ENCODE measurements at places on chromosomes 7 and 10. TPM values are rescaled to one million over a fixed set of nuclear protein-coding genes. Genes with fewer than 3 reads are reported as not detected.

GRCh38 chr10:79333513-79333912 lies 13.8 kb upstream of the PPIF start:
- H3K4me1 ChIP-seq, result peaks cover 35% of the 10 kb centered on the region
- no peak for DNase-seq
- no peaks in the 10 kb centered on the region for H3K36me3 ChIP-seq
- H3K27me3 ChIP-seq, result no peaks in the 10 kb centered on the region
- no peak overlapping the region for H3K4me3 ChIP-seq

- peak overlapping the region; percentile 35 for H3K27ac ChIP-seq
- DNase-seq, result no peak
- peaks cover 14% of the 10 kb centered on the region for H3K27me3 ChIP-seq
- H3K4me1 ChIP-seq, result no peaks in the 10 kb centered on the region
- no peaks in the 10 kb centered on the region for H3K36me3 ChIP-seq
Measured at GRCh38 chr7:16753932-16754855, 639 bp downstream of the TSPAN13 start.

DNA sequence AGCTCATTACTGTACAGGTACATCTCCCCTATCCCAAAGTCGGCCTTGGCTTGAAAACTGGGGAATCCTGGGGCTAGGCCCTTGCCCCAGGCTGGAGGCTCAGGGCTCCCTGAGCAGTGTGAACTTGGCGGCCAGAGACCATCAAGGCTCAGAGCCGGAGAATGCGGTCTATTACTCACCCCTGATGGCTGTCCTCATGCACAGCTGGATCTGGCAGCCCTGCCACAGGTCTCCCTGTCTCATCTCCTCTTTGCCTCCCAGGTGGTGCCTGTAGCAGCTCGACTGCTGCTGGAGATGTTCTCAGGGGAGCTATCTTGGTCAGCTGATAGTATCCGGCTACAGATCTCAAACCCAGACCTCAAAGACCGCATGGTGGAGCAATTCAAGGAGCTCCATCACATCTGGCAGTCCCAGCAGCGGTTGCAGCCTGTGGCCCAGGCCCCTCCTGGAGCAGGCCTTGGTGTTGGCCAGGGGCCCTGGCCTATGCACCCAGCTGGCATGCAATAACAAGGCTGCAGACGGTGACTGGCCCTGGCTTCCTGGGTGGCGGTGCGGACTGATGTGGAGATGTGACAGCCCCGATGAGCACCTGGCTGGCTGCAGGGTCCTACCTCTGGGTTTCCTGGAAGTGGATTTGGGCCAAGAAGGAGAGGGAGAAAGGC lies 10.7 kb downstream of the IRF5 start:
- H3K4me1 ChIP-seq, result no peaks in the 10 kb centered on the region
- H3K36me3 ChIP-seq, result peaks cover 5% of the 10 kb centered on the region
- no peak overlapping the region for H3K4me3 ChIP-seq
- no peak overlapping the region for H3K27ac ChIP-seq

DNA sequence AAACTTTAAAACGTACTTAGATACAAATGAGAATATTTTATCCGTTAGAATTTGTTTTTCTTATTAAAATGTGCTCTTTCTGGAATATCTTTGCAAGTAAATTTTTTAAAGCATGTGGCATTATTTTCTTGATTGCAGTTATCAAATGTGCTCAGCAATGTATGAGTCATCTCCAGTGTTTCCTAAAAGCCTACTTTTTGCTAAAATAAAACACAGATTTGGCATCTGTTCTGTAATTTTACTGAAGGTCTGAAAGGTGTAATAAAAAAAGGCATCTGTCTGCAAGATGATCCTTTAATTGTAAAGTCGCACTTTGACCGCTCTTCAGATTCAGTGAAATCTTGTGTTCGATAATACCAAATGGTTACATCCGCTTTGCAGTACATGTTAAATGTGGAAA lies 3.4 kb downstream of the GNAT3 start:
- no peak overlapping the region for H3K27ac ChIP-seq
- H3K4me3 ChIP-seq, result no peak overlapping the region
- H3K4me1 ChIP-seq, result no peaks in the 10 kb centered on the region
- DNase-seq, result no peak

GRCh38 chr7:130956417-130957136 lies 222.6 kb upstream of the KLF14 start:
- H3K27ac ChIP-seq, result no peak overlapping the region
- DNase-seq, result no peak
- no peaks in the 10 kb centered on the region for H3K27me3 ChIP-seq
- H3K4me1 ChIP-seq, result peaks cover 64% of the 10 kb centered on the region

DNA sequence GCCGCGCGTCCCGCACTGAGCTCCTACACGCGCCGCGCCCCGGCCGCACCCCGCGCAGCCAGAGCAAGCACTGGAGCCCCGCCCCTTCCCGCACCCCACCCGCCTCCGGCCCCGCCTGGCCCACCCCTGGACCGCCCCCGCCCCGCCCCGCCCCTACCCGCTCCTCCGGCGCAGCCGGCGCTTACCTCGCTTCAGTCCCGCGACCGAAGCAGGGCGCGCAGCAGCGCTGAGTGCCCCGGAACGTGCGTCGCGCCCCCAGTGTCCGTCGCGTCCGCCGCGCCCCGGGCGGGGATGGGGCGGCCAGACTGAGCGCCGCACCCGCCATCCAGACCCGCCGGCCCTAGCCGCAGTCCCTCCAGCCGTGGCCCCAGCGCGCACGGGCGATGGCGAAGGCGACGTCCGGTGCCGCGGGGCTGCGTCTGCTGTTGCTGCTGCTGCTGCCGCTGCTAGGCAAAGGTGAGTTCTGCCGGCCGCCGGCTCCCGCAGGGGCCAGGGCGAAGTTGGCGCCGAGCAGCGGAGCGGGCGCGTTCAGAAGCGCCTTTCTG lies at the start of gene RET:
RET (plus strand) TSS at position 194 of the 545 bp plus-strand sequence; CDS start at position 384, 190 bp downstream.
- H3K4me3 ChIP-seq, result peak within 1 kb of the TSS; percentile 10
- peaks cover 12% of the 10 kb centered on the region for H3K4me1 ChIP-seq
- no peak for DNase-seq
- no peak within 1 kb of the TSS for H3K27ac ChIP-seq

Gene CTBP2
- 57.1 TPM for total RNA-seq

- H3K4me1 ChIP-seq, result peaks cover 35% of the 10 kb centered on the region
- no peak for DNase-seq
- peaks cover 92% of the 10 kb centered on the region for H3K27me3 ChIP-seq
- H3K4me3 ChIP-seq, result no peak overlapping the region
Measured at GRCh38 chr10:124450783-124451057, 885 bp upstream of the NKX1-2 start.

- H3K27me3 ChIP-seq, result no peaks in the 10 kb centered on the region
- H3K4me1 ChIP-seq, result no peaks in the 10 kb centered on the region
- H3K4me3 ChIP-seq, result no peak overlapping the region
- DNase-seq, result no peak
- H3K36me3 ChIP-seq, result no peaks in the 10 kb centered on the region
- no peak overlapping the region for H3K27ac ChIP-seq
Measured at GRCh38 chr10:68315582-68315981, 16.3 kb upstream of the HNRNPH3 start.

DNA sequence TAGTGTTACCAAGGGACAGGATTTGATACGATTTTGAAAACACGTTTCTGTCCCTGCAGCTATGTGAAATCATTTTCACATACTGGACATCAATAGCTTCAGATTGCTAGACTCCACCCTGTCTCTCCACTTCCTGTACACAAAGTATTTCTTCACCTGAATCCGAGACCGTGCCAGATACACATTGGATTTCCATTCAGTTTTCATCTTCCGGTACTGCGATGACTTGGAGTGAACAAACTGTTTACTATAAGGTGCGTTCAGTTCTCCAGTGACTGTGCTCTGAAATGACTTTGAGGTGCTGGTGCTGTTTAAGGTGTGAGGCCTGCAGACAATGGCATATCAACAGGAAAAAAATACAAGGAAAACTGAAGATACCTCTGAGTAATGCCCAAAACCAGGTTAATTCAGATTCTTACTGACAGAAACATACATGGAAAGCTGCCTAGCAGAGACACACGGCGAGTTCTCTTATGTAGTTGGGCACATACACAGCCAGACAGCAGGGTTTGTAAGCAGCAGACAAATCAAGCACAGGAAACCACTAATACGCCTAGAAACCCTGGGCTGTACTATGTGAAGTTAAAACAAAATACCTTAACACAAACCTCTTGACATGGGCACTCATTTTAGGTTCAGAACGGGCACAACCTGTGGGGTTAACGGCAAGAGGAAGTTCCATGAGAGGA lies 119.2 kb downstream of the GALNT11 start:
- H3K27me3 ChIP-seq, result no peaks in the 10 kb centered on the region
- DNase-seq, result no peak
- H3K4me1 ChIP-seq, result peaks cover 15% of the 10 kb centered on the region
- H3K4me3 ChIP-seq, result no peak overlapping the region
- H3K36me3 ChIP-seq, result peaks cover 38% of the 10 kb centered on the region
